ENCODE measurements at places on chromosomes 12 and 14.

DNA sequence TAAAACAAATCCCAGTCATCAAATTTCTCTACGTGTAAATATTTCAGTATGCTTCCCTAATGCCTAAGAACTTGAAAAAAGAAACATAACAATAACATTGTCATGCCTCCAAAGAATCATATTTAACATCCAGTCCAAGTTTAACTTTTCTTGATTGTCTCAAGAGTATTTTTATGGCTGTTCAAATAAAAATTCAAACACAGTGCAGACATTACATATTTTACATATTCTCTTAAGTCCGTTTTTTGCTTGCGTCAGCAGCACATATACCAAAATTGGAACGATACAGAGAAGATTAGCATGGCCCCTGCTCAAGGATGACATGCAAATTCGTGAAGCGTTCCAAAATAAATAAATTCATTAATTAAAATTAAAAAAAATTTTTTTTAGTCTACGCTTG is 23.3 kb upstream of the EEA1 start:
- DNase-seq = no peak

- no peak for DNase-seq
These were observed 798 bp downstream of the CLEC2B start for GRCh38 chr12:9868311-9868801.

GRCh38 chr14:103073367-103073875 is 10.6 kb upstream of the LBHD2 start:
- DNase-seq = no peak

DNA sequence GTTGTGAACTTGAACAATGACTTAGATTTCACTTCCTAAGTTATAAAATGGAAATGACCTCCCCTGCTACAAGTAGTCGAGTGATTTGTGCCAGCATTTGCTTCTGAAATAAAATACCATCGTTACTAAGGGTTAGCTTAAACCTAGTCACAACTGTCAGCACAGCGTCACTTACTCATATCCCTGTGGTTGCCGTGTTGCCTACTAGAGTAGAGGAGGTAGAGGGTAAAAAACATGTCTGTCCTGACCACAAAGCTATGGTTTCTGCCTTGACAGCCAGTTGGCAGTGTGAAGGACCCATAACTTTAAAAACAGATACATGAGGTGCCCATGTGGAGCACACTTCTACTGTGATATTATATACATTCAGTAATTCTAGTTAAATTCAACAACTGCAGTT is 234.2 kb upstream of the RGS6 start:
- DNase-seq = no peak

- no peak for DNase-seq
These were observed 108.2 kb upstream of the CCDC91 start for GRCh38 chr12:28082096-28082495.

DNA sequence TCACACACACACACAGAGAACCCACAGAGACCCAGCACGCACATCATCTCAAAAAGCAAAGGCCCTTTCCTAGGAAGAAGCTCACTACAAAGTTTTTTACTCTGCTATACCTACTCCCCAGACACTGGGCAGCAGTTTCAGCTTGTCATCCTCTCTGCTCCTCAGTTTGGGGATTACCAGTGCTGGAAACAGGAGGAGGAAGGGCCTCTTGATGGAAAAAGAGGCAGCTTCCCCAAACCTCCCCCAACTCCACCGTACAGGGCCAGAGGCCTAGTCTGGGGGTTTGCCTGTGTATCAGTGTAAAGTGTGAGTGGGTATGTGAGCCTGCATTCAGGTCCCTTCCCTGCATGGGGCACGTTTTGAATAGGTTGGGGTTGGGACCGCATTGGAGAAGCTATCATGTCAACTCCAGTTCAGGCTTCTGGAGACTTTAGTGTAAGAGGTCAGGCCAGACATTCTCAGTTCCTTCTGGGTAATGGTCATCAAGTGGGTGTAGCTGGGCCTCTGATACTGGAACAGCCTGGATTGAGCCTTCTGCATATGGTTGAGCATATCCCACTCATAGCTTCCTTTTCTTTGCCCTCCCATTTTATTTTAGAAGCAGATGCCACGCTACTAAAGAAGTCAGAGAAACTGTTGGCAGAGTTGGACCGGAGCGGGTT is 1.2 kb downstream of the REM2 start:
- no peak for DNase-seq

DNA sequence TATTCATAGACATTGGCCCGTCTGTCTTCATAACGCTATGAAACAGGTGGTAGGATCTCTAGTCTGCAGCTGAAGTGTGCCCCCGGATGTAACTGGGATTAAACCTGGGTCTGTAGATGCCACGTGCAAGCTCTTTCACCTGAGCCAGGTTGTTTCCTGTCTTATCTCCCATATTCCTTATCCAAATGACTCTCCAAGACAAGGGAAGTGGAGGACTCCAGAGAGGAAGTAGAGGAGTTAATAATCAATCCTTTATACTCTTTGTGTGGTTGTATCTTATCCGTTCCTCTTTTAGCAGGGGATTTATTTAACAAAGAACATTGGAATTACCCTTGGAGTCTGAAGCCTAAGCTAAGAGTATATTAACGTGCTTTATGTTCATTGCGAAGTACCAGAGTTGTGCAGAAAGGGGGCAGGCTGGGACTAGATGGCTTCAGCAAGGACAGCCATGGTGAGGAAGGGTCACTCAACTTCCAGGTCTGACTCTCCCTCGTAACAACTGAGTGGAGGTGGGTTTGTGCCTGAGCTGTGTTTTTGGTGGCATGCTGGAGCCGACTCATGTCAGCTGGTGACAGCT is 82.8 kb downstream of the RIN3 start:
- no peak for DNase-seq

GRCh38 chr14:67195279-67195678 is 6.0 kb downstream of the GARIN2 start:
- DNase-seq = no peak

Data from NCI-H187 (cell line).